ENCODE measurements at places on chromosomes 3 and 15. TPM values are rescaled to one million over a fixed set of nuclear protein-coding genes. Genes with fewer than 3 reads are reported as not detected.

Gene LRRC15
- 0.14 TPM for total RNA-seq

Gene NR2C2
- 6.9 TPM for total RNA-seq

Gene WWTR1
- total RNA-seq: 28.2 TPM

Gene GABRA5
- total RNA-seq: 159 TPM

Gene CLASP2
- 65.5 TPM for total RNA-seq

Gene PRR20G
- total RNA-seq: not detected

Gene AHSG
- total RNA-seq: not detected

Gene CAPN3
- 0.43 TPM for total RNA-seq

Gene PTH1R
- 23.6 TPM for total RNA-seq

Gene TUSC7
- total RNA-seq: not detected

Gene STRIT1
- total RNA-seq: not detected

Gene POLQ
- 2.3 TPM for total RNA-seq

Gene INSYN1
- total RNA-seq: 22.2 TPM

Gene SAMMSON
- total RNA-seq: not detected

Gene TP63
- not detected for total RNA-seq

Gene CPB1
- not detected for total RNA-seq

Gene PRSS50
- not detected for total RNA-seq

Gene USP50
- not detected for total RNA-seq

Gene CFAP92
- total RNA-seq: not detected

Gene SLC9C1
- not detected for total RNA-seq

Gene SCAANT1
- not detected for total RNA-seq

Gene DPPA2
- total RNA-seq: not detected

Gene RTP4
- total RNA-seq: not detected

Gene PYGO1
- total RNA-seq: 15.3 TPM

Gene TMEM158
- total RNA-seq: not detected

Gene C3orf22
- total RNA-seq: not detected

Gene ALS2CL
- 0.20 TPM for total RNA-seq

Gene NPTN
- 74.7 TPM for total RNA-seq

Gene CACNA2D2
- 2.0 TPM for total RNA-seq

Gene GTF2A2
- 81.6 TPM for total RNA-seq

Gene FAM43A
- total RNA-seq: 9.6 TPM

Gene CPLX3
- total RNA-seq: not detected

Gene SLCO2A1
- total RNA-seq: not detected

Gene C3orf80
- total RNA-seq: 0.25 TPM

Gene KY
- not detected for total RNA-seq

Gene OR5K2
- not detected for total RNA-seq

Gene GABRB3
- total RNA-seq: 11.4 TPM

Gene CYP1A2
- not detected for total RNA-seq

Gene CHL1
- 11.3 TPM for total RNA-seq

Gene UPK1B
- total RNA-seq: not detected

Gene KLHL6
- not detected for total RNA-seq

Gene MME
- total RNA-seq: 540 TPM

Gene TPRG1
- not detected for total RNA-seq

Gene SLC24A5
- not detected for total RNA-seq

Gene PLEKHO2
- 16.1 TPM for total RNA-seq

Gene LYZL4
- total RNA-seq: not detected

Gene GRAMD2A
- not detected for total RNA-seq

Gene WHAMM
- 8.2 TPM for total RNA-seq

Gene GCSAM
- total RNA-seq: not detected

Gene NDUFB4
- 148 TPM for total RNA-seq

Gene THAP10
- total RNA-seq: 7.8 TPM

Gene KCTD6
- 17.5 TPM for total RNA-seq

Gene CHST2
- 3.5 TPM for total RNA-seq

Gene CAMKV
- total RNA-seq: 1.4 TPM

Gene PDCD6IP
- 85.6 TPM for total RNA-seq

Gene CLDN1
- not detected for total RNA-seq

Gene B3GALNT1
- total RNA-seq: not detected

Gene PDE8A
- total RNA-seq: 19.9 TPM

Gene CRTC3
- 5.9 TPM for total RNA-seq

All from G401 (cell line).